D721Med (cell line): ENCODE measurements at places on chromosomes 1 and 21.

DNA sequence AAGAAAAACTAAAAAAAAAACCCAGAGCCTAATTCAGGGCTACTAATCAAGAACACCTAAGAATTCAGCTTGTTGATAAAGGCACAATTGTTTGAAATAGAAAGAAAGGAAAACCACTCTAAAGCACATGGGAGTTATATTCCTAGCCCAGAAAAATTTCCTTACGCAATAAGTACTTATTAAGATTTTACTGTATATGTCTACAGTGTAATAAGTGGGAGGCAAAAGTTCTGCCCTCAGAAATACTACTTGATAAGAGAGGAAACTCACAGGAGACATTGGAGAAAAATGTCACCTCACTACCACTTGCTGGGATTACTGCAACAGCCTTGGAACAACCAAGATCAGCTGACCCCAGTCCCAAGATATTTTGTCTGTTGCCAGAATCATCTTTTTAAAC, 66.1 kb downstream of the IARS2 start:
- DNase-seq, result no peak

DNA sequence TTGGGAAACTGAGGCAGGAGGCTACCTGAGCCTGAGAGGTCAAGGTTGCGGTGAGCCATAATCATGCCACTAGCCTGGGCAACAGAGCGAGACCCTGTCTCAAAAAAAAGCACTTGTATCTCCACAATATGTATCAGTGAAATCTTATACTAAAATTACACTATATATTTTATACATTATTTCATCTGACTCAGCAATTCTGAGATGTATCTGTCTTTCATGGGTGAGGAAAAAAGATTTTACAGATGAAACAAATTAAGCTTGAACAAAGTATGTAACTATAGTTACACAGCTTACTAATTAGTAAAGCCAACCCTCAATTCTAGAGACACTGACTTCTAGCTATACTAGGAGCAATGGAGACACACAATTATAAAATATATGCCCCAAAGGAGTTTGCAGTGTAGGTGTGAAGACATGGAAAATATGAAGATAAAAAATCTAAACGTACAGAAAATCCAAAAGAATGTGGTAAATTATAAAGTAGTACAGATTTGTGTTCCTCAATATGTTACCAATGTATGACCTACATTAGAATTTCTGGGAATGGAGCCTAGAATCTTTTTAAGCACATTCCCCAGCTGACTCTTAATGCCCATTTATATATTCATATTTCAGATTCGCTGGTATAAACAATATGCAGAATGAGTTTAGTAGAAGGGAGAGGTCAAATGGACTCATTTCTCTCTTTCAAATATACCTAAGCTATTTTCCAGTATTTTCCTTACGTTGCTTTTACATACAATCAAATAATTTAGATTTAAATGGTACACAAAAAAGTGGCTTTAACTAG, 14.6 kb downstream of the GTF2B start:
- no peak for DNase-seq

DNA sequence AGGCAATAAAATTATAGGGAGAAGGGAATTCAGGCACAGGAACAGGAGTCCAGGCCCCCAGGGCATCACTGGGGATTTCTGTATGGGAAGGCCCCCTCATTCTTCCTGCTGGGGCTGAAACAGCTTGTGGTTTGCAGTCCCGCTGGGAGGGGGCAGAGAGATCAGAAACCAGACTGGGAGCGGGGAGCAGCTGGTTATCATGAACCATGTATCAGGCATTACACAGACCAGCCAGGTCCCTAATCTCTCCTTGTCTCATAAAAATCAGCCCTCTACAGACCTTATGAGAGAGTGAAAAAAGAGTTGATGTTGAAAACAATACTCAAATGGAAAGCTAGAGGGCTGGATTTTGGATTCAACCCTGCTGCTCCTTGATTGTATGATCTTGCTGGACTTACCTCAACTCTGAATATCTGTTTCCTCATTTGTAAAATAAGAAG, 93.4 kb upstream of the F3 start:
- DNase-seq, result no peak

- DNase-seq, result no peak
Measured at GRCh38 chr1:9942399-9942938, 722 bp downstream of the LZIC start.

- DNase-seq, result peak; percentile 74
Measured at GRCh38 chr1:64966158-64966971, at the start of gene JAK1. JAK1 (minus strand) TSS chr1:64966549; CDS start chr1:64886264, 80,285 bp downstream.

- DNase-seq, result no peak
Measured at GRCh38 chr1:8969937-8970336, 24.3 kb downstream of the CA6 start.
